ENCODE measurements at places on chromosomes 7 and 10.
A peak's percentile ranks its signal among the peaks of the same experiment; 100 is the strongest.

DNA sequence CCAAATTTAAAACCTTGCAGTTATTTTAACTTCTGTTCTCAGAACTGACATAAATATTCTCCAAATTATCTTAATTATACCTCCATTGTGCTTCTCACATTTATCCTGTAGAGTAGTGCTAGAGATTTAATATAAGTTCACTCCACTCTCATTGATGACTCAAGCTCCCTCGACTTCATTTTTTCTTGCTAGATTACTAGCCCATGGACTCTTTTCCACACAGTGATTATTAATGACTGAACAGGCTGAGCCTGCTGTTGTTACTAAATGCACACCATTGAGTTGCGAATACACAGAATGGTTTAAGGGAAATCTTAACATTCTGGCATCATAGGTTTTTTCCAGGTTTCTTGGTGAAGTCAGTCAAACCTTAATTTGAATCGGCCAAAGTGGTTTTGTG is 179.5 kb upstream of the AKR1E2 start:
- peak; percentile 37 for DNase-seq

GRCh38 chr7:129615018-129615417 is 3.5 kb downstream of the NRF1 start:
- DNase-seq: peak; percentile 39

DNA sequence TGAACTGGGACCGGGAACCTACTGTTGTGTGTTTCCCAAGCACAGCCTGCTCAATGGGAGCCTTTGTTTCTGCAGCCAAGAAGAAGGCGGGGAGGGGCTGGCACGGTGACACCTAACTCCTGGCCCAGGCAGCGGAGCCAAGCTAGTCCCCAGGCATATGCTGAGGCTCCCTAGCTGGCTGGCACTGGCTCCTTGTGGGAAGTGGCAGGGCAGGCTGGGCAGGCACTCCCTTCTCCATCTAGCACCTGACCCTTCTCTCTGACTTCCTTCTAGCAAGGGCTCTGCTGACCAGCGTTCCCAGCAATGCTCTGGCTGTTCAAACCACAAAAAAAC is 325.0 kb downstream of the PLXNA4 start:
- no peak for DNase-seq

DNA sequence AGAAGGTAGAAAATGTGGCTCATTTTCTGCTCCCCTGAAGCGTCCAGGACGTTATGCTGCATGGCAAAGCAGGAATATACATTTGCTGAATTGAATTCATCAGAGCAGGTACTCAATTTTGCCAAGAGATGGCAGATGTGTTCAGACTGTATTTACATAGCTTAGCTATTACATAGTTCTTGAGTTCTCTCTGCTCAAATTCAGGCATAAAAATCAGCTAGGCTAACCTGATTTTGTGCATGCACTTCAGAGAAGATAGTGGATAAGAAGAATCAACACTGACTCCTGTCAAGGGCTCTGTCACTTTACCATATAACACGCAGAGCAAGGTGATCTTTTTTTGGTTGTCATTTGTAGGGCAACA is 209.2 kb upstream of the FAM3C start:
- DNase-seq: peak; percentile 10

DNA sequence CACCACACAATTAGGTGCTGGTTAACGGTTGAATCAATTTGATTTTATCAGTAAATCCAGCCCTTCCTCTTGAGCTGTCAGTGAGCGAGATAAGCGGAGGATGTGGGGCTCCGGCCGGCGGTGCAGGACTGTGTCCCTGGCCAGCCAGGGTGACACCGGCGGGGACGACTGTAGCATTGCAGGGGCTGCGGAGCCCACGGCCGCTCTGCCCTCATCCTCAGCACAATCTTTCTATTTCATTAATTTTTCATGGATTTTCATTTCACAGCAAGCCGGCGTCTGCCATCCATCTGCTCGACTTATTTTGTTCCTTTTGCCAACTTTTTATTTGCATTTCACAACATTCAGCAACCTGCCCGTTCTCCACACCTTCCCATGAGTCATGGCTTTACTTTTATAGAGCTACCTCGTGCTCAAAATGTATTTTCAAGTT is 4.7 kb downstream of the ADARB2 start:
- DNase-seq: no peak

DNA sequence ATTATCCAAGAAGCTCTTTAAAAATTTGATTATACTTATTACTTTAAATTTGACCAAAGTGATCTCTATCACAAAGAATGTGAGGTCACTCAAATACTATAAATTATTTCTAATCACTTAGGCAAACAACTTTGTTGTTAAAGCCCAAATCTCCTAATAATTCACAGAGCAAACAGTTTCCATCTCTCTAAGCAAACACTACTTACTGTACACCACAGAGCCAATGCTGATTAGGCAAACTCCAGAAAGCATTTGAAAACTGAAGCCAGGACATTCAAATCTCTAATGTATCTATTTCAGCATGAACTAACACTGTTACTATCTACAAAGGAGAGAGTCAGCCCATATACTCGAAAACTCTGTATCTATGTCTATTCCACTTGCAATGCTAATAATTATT is 107.1 kb downstream of the RNF32 start:
- no peak for DNase-seq

GRCh38 chr7:97499204-97499603 is 232.7 kb upstream of the TAC1 start:
- DNase-seq: no peak

- DNase-seq: peak; percentile 86
These were observed 430.5 kb downstream of the MDFIC start for GRCh38 chr7:115352375-115352774.

DNA sequence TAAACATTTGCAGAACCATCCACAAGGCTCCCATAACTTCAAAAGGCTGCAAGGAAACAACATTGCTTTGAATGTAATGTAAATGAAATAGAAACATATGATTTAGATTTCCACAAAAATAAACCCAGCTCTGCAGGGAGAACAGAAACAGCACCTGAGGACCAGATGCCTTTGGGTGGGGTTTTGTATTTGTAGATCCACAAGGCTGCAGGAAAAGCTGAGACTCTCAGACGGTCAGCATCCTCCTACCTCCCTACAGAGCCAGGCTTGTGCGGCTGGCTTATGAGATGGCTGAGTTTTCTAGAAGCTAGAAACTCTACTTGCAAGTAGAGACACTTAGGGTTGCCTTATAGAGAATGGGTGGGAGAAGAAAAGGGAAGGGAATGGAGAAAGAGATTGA is 49.8 kb downstream of the FAM107B start:
- DNase-seq: no peak

DNA sequence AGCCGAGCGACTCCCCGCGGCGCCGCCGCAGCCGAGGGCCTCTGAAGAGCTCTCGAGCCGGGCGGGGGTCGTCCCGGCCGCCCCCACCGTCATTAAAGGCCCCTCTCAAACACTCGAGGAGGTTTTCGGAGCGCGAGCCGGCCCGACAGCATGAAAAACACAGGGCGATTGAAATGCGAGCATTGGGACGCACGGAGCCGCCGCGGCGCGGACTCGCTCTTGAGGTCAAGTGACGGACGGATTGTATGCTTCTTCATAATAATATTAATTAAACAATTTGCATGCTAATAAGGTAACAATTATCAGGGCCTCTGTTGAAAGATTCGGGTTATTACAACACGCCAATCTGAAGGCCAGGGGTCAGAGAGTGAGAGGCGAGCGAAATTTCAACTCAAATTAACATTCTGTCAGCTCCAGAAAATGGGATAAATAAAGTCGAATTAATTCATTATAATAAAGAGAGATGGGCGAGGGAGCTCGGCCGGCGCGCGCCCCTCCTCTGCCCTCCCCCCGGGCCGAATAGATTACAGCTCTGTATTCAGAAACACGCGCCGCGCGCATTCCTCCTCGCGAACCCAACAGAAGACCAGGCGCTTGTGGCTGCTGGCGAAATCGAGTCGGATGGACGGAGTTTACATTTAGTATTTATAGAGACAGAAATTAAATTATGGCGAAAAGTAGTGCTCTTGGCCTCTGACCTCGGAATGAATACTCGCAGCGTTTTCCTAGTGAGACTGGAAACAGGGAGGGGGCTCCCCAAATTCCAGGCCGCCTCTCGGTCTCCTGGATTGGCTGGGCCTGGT is 2.1 kb upstream of the UNCX start:
- DNase-seq: no peak

DNA sequence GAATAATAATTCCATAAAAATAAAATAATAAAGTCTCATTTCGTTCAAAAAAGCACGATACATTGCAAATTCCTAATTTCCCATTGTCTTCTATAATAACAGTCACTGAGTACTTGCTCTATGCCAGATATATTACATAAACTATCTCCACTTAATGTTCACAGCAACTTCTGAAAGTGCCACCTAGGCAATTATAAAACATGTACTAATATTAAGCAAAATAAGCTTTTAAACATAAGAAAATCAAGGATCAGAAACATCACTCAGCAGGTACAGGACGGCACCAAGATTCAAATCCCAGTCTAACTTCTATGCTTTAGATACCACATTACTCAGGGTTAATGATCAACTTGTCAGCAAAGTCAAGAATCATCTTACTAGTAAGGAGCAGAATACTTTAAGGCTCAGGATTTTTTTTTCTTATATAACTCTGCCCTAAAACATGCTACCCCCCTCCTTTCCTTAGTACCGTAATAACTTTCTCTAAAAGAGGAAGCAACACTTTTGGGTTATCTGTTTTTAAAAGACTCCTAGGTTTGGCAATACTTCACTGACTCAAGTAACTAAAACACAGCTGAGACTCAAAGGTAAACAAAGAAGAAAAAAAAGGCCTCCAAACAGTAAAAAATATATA is 51.3 kb downstream of the USP6NL start:
- no peak for DNase-seq

GRCh38 chr7:143331179-143331801 is 15.4 kb downstream of the CLCN1 start:
- DNase-seq: peak; percentile 78

DNA sequence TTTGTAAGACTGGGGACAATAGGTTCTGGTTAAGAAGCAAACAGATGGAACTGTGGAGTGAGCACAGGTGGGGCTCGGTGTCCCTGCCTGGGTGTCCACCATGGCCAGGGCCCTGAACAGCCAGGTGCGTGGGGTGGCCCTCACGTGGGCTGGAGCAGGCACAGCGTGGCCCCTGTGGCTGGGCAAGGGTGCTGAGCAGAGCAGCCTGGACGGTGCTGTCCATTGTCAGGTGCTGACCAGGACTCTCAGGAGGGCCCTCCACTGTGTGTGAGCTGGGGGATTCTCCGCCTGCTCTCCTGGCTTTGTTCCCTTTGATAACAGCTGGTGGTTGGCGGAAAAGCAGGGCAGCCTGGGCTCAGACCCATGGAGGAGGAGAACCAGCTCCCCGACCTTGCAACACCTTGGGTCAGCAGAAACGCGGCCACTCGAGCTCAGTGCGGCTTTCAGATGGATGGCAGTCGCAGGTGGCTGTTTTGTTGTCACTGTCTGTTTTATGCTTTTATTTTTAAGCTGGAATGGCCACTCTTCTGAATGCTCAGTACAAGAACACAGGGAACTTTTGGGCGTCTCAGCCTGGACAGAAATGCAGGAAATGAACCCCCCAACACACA is 273.9 kb upstream of the ADARB2 start:
- no peak for DNase-seq

DNA sequence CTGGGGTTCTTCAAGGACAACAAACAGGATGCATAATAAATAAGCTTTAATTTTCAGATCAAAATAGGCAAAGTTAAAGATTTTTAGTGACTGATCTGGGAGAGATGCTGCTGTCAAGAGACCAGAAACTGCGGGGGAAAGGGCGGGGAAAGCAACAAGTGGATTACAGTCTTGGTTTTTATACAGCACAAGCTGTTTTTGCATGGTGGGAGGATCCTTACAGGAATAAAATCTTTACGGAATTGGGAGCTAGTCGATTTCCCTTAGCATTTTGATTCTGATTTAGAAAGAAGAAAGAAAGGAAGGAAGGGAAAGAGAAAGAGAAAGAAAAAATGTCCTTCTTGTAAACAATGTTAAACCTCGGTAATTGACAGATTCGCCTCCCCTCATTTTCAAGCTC is 242.3 kb upstream of the SP8 start:
- no peak for DNase-seq

GRCh38 chr10:23395017-23395416 is 43.9 kb upstream of the OTUD1 start:
- DNase-seq: no peak

DNA sequence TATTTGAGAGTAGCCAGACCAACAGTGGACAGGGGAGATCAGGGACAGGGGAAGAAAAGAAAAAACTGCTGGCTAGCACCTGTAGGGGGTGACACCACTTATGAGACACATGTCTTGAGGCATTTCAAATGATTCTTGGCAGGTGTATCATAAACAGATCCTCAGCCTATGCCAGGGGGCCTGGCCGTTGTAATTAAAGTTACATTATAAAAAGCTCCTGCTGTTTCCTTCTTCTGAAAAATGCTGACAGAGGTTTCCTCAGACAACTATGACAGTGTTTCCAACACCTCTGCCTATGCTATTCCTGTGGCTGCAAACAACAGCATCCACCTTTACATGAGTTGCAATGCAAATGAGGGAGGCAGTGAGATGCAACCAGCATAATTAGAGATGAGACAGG is 281.0 kb upstream of the PTER start:
- no peak for DNase-seq

DNA sequence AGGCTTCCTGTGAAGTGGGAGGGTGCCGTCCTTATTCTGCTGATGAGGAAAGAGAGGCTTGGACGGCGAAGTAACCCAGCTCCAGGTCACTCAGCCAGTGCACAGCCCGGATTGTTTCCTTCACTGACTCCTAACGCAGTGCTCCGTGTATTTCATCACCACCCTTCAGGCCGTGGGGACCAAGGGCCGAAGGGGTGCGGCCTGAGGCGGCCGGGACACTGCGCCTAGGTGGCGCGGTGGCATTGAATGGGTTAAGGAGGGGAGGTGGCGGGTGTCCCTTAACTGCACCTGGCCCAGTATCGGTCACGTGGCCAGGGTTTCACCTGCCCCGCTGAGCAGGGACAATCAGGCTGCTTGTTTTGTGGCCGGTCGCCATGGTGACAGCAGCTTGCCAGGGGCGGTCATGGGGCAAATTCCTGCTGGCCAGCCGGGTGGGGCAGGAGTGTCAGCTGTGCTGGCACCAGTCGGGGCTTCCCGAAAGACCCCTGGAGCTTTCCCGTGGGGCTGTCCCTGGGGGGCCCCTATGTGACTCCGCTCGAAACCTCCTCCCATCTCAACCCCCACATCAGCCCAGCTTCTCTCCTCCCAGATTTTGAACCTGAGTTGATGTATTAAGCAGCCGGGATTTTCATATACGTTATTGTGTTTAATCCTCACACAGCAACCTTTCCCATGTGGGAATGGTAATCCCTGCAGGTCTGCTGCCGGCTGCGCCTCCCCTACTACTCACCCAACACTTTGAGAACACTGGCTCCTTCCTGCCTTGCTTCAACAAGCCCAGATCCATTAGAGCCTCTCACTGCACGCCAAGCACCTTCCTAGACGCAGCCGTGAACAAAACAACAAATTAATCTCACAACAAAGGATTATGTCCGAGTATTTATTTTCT is 4.4 kb upstream of the ABHD11 start:
- no peak for DNase-seq

GRCh38 chr7:105691680-105692564 is 110.6 kb upstream of the EFCAB10 start:
- DNase-seq: peak; percentile 52

DNA sequence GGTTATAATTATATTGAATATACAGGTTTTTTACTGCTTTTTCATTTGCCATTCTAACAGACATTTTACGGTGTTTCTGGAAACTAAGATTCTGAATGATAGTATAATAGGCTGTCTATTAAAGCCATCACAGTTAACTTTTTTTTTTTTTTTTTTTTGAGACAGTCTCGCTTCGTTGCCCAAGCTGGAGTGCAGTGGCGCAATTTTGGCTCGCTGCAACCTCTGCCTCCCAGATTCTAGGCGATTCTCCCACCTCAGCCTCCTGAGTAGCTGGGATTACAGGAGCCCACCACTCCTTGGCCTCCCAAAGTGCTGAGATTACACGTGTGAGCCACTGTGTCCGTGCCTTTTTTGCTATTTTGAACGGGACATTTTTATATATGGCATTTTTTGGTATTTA is 4.4 kb downstream of the TDRD1 start:
- no peak for DNase-seq
